ENCODE measurements at places on chromosomes 6 and 20.

- DNase-seq: no peak
Measured at GRCh38 chr6:55704421-55704820, 125.4 kb upstream of the HMGCLL1 start.

DNA sequence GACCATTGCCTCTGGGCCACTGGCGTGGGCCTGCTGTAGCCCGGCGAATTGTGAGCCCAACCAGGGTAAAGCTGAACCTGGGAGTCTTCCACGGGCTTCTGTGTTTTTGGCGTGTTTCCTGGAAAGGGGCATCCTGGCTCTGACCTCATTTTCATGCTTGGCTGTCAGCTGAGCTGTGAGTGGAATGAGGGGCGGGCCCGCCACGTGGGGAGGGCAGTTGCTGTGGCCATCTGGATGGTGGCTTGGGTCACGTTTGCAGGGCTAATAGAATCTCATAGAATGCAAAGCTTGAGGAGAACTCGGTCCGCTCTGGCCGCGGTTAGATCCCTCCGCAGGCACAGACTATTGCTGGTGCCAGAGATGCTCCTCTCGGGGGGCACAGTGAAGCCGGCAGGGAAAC, 263.0 kb downstream of the SMOC2 start:
- DNase-seq: no peak

DNA sequence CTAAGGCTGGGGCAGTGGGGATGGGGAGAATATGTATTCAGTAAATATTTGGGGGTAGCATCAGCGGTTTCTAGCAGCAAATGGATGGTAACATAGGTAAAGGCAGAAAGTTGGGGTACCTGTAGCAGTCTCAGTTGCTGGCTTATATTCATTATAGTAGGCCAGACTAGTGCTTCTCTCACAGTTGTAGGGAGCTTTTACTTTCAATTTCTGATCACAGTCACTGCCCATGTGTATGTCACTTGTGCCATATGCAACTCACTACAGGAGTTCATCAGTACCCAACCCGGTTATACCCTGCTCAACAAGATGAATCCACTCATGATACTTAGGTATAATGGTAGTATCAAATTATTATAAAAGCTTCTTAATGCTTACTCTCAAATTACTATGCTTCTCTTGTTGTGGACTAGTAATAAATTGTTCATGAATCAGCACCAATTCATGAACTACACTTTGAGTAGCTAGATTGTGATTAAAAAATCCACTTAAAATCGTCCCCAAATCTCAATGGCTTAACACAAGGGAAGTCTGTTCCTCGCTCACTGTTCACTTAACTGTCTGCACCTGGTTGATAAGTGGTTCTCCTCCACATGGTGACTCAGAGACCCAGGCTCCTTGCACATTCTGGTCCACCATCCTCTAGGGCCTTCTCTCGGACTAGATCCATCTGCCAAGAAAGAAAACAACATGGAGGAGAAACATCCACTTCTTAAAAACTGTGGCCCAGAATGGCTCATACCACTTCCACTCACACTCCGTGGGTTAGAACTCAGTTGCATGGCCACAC, 31.3 kb upstream of the MYLIP start:
- DNase-seq: no peak

DNA sequence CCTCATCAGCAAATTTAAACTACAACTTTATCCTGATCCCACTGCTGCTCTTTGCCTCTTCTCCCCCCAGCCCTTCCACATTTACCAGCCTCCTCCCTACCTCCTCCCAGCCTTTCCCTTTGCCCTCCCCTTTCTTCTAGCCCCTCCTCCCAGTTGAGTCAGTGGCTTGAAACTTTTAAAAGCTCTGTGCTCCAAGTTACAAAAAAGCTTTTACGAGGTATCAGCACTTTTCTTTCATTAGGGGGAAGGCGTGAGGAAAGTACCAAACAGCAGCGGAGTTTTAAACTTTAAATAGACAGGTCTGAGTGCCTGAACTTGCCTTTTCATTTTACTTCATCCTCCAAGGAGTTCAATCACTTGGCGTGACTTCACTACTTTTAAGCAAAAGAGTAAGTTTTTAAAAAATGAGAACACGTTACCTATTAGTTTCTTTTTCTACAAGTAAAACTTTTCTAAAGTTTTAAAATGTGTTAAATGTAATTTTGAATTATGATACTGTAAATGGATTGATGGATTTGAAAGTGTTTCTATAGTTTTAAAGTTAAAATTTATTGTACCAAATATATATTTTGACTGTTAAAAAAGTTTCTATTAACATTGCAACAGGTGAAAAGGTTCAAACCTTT, at the start of gene GJA1:
Gene GJA1, plus strand, starts transcription at position 203 of the 626 bp plus-strand sequence. CDS start 11,202 bp downstream, outside the sequence.
- no peak for DNase-seq

DNA sequence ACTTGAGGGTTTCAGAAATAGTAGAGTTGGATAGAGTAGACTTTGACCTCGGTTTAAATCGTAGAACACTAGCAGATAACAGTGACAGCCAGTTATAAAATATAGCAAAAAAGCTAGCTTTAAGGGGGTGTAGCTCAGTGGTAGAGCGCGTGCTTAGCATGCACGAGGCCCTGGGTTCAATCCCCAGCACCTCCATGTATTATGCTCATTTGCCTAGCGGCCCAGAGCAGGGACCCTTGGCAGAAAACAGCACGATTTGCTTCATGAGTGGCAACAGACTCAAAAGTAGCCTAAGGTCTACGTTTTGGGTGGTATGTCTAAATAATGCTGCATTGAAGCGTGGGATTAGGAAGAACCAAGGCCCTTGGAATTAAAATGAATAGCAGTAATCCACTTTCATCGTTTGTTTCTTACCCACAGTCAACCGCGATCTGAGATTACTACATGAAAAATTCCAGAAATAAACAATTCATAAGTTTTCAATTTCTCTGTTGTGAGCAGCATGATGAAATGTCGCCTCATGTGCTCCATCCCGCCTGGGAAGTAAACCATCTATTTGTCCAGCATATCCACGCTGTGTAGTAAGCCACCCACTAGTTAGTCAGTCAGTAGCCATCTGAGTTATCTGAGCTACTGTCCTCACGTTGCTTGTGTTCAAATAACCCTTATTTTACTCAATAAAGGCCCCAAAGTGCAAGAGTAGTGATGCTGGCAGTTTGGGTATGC, 184.9 kb downstream of the GPX5 start:
- no peak for DNase-seq

- DNase-seq: no peak
Measured at GRCh38 chr6:97882755-97883154, 599.7 kb upstream of the MMS22L start.

- no peak for DNase-seq
Measured at GRCh38 chr20:58229198-58229798, 845 bp upstream of the ANKRD60 start.

- no peak for DNase-seq
Measured at GRCh38 chr6:81614292-81614691, 138.2 kb downstream of the TENT5A start.

GRCh38 chr6:150068151-150068550, 770 bp downstream of the ULBP3 start:
- DNase-seq: no peak

GRCh38 chr6:15416932-15417509, 171.2 kb downstream of the JARID2 start:
- DNase-seq: no peak

- DNase-seq: no peak
Measured at GRCh38 chr20:22490287-22491193, 93.8 kb downstream of the FOXA2 start.

DNA sequence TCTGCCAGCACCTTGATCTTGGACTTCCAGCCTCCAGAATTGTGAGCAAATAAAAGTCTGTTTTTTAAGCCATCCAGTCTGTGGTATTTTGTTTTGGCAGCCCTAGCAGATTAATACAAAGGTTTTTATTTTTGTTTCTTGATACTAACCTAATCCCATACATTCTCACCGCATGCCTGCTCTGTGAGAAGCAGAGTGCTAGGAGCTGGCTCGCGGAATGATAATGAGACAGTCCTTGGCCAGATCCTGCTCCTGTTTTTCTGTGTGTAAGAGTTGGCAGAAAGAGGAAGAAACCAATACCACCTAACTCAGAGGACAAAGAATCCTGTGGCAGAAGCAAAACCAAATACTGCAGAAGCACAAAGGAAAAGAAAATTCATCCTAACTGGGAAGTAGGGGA, 82.6 kb downstream of the KIF16B start:
- no peak for DNase-seq

- no peak for DNase-seq
Measured at GRCh38 chr20:59688999-59689398, 84.7 kb downstream of the PHACTR3 start.

GRCh38 chr6:16437984-16438383, 199.6 kb downstream of the GMPR start:
- DNase-seq: no peak

- DNase-seq: no peak
Measured at GRCh38 chr20:49675368-49676151, 38.1 kb downstream of the B4GALT5 start.

DNA sequence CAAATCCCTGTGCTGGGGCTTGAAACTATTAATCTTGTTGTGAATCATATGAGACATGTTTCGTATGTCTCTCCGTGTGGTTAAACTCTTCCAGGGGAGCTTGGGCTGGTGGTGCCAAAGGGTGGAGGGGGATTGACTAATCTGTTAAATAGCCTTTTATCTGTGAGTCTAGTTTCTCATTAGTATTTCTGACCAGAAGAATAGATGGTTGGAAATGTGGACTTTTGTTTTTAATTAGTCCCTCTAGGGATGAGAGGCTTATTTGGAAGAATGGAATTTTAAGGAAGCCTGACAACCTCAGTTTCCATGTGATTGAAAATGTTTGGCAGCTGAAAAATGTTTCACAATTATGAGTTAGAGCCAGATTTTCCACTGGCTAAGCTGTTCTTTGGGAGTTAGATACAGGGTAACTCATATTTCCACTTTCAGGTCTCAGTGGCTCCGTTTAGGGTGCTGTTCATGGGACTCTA, 117.3 kb downstream of the BCKDHB start:
- DNase-seq: no peak

DNA sequence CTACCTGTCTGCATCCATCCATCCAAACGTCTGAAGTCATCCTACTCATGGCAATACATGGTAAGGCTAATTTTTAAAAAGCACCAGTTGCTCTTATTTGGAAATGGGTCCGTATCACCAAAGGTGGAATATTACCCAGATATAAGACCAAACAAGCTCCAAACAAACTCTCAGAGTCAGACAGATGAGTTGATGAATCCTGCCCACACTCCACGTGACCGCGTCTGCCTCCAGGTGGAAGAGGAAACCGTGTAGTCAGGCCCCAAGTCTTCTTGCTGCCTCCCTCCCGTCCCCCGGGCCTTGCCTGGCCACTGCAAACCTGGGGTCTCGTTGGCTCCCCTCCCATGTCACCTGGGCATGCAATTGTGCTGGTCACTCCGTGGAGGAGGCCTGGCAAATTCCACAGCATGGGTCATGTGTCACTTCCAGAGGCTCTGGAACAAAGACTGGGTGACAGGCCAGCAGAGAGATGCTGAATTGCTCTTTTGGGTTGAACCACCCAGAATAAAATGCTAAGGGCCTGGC, 31.8 kb downstream of the CTCFL start:
- DNase-seq: no peak

GRCh38 chr6:69424581-69424980, 372.2 kb downstream of the LMBRD1 start:
- no peak for DNase-seq

DNA sequence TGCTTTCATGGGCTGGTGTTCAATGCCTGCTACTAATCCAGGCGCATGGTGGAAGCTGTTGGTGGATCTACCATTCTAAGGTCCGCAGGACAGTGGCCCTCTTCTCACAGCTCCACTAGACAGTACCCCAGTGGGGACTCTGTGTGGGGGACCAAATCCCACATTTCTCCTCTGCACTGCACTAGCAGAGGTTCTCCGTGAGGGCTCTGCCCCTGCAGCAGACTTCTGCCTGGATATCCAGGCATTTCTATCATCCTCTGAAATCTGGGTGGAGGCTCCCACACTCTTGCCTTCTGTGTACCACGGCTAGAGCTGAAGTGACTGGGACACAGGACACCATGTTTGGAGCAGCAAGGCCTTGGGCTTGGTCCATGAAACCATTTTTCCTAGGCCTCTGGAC, 134.1 kb upstream of the C6orf118 start:
- no peak for DNase-seq

- DNase-seq: no peak
Measured at GRCh38 chr6:132790450-132790849, 8.0 kb downstream of the SLC18B1 start.

- no peak for DNase-seq
Measured at GRCh38 chr6:135572051-135572450, 74.5 kb upstream of the AHI1 start.

DNA sequence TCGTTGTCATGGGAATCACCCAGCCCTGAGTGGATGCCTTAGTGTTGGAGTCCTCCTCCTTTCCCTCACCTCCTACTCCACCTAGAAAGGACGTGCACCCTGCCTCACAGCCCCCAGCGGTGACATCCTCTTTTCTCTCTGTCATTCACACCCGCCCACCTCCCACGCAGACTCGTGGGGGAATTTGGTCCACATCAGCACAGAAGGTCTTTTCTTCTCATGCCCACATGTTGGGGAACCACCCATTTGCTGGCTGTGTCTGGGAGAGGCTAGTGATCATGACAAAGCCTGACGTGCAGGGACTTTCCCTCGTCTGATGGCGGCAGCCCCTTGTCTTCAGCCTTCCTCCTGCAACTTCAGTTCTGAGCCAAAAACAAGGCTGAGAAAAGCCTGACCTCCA, 96.0 kb upstream of the CNKSR3 start:
- peak; percentile 81 for DNase-seq

DNA sequence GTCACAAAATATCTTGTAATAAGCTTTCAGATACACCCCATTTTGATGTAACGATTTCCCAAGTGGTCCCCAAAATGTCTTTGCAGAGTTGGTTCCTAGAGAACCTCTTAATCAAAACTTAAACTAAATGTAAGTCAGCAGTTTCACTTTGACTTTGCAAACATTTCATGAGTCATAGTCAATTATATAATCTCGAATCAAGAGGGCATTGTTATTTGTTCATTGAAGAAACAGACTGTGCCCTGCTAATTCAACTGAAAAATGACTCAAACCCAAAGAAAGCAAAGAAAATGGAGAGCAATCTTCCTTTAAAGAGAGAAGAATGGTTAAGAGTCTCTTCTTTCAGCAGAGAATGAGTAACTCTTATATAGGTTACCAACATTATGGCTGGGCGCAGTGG, 58.3 kb downstream of the IPCEF1 start:
- no peak for DNase-seq

DNA sequence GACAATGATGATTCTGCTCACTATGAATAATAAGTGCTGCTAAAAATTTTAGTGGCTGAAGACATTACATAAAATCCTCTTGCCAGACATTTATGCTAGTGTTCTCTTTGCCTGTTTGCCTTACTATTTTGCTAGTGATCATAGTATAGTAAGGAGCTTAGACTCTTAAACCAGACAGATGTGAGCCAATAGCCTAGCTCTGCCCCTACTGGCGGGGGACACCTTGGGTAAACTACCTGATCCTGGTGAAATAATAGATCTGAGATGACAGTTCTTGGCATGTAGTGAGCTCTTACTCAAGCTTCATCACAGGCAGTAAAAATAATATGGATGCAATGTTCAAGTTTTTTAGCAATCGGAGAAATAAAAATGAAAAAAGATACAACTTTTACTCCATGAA, 18.8 kb downstream of the ENPP3 start:
- no peak for DNase-seq

- DNase-seq: no peak
Measured at GRCh38 chr6:164554700-164555476, 754.5 kb downstream of the C6orf118 start.
